Articular chondrocyte of knee joint (primary cell): ENCODE measurements at places on chromosomes 3 and 15. TPM values are rescaled to one million over a fixed set of nuclear protein-coding genes. Genes with fewer than 3 reads are reported as not detected.

Gene CPA3
- 0.11 TPM in 1 of 2 replicates, not detected in the other for total RNA-seq

Gene PAQR5
- 0.13 and 4.8 TPM in 2 replicates for total RNA-seq

Gene C3orf22
- not detected in 2 replicates for total RNA-seq

Gene CHRFAM7A
- 2.8 and 4.3 TPM in 2 replicates for total RNA-seq

Gene ATP13A4
- 0.26 and 0.54 TPM in 2 replicates for total RNA-seq

Gene DCUN1D1
- total RNA-seq: 43.9 and 51.5 TPM in 2 replicates

Gene EBLN2
- total RNA-seq: 6.7 and 6.8 TPM in 2 replicates

Gene PDCD10
- 66.2 and 66.4 TPM in 2 replicates for total RNA-seq

Gene SLC9C1
- under 0.01 TPM in 1 of 2 replicates, not detected in the other for total RNA-seq

Gene PLCB2
- total RNA-seq: not detected in 2 replicates

Gene RPL14
- total RNA-seq: 454 and 461 TPM in 2 replicates

Gene UBA7
- total RNA-seq: 49.7 and 53.4 TPM in 2 replicates
